Stimulated activated CD8-positive, alpha-beta memory T cell treated with anti-CD3 and anti-CD28 coated beads, Interleukin-7, amount 100 ng/mL, for 1 hour (primary cell): ENCODE measurements at places on chromosomes 3 and 15.
A peak's percentile ranks its signal among the peaks of the same experiment; 100 is the strongest.

DNA sequence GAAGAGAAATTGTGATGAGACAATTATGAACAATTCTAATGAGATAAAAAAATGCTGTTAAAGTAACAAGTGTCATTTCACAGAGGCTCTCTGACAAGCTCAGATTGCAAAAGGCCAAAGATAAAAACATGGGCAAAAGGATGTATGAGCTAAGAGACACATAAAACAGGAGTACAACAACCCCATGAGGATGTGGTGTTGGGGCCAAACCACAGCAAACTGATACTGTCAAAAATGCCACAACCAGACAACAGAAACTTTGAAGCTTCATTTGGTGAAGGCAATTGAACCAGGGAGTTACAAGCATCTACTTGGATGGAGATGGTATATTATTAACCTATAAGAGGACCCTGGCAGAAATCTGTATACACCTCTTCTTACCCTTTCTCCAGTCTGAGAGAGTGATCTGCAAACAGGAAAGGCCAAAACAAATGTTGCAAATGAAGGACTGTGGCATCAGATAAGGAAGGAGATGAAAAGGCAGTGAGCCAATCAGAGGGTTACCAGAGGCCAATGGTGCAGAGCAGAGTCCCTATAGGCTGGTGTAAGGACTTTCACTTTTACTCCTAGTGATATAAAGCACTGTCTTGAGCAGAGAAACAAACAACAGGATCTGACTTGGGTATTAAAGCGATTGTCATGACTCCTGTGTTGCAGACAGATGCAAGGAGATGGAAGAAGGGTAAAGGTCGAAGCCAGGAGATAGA, 659.0 kb downstream of the NTRK3 start:
- no peak for DNase-seq

DNA sequence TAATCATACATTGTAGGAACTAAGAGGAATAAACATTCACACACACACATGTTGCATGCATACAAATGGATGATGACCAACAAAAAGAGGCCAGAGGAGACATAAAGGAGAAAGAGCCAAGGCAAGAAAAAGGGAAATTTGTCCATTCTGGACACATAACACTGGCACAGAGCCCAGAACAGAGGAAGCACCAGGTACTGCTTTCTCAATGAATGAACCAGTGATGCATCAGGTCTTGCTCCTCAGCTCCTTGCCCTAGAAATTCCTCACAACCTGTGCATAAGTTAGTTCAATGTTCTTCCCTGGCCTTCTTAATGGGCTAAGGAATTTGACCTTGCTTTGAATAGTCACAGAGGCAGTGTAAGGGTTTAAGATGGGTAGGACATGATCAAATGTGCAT, 270.3 kb downstream of the ERC2 start:
- no peak for DNase-seq

- DNase-seq, result no peak
These were observed 190.0 kb downstream of the GABRB3 start for GRCh38 chr15:26582840-26583239.

- DNase-seq, result no peak
These were observed 23.2 kb downstream of the GPR176 start for GRCh38 chr15:39896846-39897245.

GRCh38 chr15:77500989-77501388, 80.3 kb downstream of the HMG20A start:
- DNase-seq, result no peak

GRCh38 chr3:49476563-49476962, 6.5 kb downstream of the DAG1 start:
- no peak for DNase-seq

GRCh38 chr3:165523801-165524200, 313.4 kb downstream of the BCHE start:
- DNase-seq, result no peak

GRCh38 chr3:23611737-23612295, 193.9 kb upstream of the UBE2E1 start:
- no peak for DNase-seq

GRCh38 chr3:126446791-126447190, 28.9 kb downstream of the ZXDC start:
- DNase-seq, result no peak

DNA sequence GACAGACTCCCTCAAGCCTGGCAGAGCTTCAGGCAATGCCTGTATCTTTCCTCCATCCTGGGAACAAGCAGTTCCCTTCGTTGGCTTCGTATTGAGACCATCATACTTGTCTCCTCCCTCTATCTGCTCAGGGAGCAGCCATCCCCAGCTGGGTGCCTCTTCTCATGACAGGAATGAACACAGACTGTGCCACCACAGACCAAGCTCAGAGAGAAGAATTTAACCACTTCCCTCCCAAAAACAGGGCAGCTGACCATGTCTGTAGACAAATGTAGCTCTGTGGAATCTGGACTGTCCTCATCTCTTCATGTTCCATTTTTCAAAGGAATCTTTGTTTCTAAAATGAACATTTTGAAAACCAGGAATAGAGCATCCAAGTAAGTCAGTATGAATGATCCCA, 245.4 kb downstream of the ERC2 start:
- DNase-seq, result no peak

GRCh38 chr3:49567406-49567805, 13.1 kb downstream of the BSN start:
- no peak for DNase-seq

DNA sequence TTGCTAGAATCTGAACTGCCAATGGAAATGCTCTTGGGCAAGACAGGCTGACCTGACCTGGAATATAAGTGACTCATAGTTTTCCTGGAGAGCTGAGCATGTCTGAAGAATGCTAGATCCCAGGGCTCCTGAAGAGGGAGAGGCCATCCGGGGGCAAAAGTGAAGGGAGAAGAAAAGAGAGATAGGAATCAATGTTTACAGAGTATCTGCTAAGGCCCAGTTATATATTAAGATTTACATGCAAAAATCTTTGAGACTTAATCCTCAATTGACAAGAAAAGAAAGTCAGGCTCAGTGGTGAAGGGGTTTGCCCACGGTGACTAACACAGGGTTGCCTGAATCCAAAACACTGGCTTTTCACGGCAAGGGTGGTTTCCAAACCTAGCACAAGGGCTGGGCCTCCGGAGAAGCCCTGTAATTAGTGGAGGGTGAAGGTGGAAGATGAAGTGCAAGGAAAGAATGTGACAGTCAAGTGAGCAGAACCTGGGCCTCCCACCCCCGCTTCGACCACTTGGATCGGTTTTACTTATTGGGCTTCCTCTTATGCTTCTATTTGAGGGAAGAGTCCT, 91.7 kb upstream of the FGF12 start:
- no peak for DNase-seq

GRCh38 chr15:90234096-90234988, at the start of gene GDPGP1:
TSS of gene GDPGP1 (plus strand) at chr15:90234209. CDS start at chr15:90240909, 6,700 bp downstream.
- peak; percentile 88 for DNase-seq

- DNase-seq, result no peak
These were observed 93.5 kb downstream of the ADAMTS17 start for GRCh38 chr15:100248236-100248635.

DNA sequence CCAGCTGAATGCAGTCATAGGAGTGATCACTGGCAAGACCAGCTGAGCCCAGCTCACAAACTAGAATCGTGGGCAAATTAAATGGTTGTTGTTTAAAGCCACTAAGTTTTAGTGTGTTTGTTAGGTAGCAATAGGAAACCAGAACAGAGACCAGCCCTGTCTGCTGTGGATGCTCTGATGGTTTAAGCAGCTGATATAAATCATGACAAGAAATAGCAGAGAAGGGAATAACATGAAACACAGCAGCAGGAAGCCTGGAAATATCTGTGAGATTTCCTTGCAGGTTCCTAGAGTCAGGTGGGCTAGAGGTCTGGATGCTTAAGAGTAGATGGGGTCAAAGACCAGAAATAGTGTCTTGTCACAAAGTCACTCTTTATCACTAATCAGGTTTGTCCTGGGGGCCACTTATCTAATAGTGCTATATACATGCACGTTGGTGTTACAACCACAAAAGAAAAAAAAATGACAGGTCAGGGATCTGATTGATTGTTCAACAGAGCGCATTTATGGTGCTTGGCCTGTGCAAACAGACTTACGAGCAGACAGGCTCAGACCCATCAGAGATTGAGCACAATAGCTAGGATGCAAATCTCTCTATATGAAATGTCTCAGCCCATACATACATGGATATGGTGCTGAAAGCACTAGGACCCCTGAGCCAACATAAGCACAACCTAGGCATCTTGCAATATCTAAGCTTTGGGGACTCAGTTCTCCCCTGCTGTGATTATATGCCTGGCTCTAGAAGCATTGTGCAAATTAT, 967.7 kb downstream of the AGBL1 start:
- no peak for DNase-seq

DNA sequence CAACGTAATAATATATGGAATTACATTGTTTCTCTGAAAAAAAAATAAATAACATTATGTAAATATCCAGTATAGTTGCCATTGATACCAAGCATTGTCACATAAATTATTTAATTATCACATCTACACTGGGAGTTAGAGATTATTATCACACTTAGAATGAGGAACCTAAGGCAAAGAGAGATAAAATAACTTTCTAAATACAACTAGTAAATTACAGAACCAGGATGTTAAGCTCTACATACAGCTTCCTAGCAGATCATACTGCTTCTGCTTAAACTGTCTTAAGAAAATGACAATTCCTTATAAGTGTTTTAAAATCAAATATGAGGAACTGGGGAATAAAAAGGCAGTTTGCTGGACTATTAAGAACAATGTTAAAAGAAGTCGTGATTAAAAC, 104.5 kb downstream of the NSUN3 start:
- DNase-seq, result no peak

GRCh38 chr3:47164007-47164881, at the start of gene SETD2:
TSS of gene SETD2 (minus strand) at chr3:47164113. CDS start at chr3:47163924, 189 bp downstream.
- DNase-seq, result peak; percentile 70

DNA sequence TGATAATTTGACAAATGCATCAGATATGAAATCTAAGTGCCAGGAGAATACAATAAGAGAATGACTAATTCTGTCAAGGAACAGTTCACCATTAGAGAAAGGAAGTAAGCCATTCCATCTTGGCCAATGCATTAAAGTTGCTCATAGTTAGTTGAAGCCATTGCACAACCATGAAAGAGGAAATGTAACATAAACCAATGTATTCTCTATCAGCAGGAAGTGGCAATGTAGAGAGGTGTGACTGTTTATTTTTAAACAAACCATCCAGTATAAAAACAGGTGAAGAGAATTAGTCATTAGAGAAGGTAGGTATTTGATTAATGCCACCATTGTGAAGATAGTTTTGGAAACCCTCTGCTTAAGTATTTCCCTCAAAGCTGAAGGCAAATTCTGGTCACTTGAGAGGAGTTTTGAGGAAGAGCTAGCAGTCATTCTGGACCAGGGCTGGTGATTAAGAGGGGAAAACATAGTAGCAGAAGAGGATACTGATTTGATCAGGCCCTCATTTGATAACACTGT, 10.7 kb upstream of the ANXA2 start:
- DNase-seq, result no peak

DNA sequence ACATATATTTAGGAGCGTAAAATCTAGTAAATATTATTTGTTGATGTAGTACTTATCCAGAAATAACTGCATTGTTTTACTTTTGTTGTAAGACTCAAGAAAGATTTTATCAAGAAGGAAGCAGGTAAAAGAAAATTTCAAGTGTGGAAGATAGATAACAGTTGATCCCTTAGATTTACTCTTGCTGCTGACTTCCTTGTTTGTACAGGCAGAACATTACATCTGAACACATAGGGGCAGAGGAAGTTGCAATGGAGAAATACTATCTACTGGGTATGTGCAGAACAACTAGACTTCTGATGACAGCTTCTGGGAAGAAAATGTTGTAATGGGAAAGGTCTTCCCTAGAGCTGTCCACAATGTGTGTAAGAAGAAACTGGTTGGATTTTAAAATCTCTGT, 350.6 kb downstream of the NLGN1 start:
- DNase-seq, result no peak

GRCh38 chr3:133607816-133608215, 34.3 kb downstream of the CDV3 start:
- no peak for DNase-seq

DNA sequence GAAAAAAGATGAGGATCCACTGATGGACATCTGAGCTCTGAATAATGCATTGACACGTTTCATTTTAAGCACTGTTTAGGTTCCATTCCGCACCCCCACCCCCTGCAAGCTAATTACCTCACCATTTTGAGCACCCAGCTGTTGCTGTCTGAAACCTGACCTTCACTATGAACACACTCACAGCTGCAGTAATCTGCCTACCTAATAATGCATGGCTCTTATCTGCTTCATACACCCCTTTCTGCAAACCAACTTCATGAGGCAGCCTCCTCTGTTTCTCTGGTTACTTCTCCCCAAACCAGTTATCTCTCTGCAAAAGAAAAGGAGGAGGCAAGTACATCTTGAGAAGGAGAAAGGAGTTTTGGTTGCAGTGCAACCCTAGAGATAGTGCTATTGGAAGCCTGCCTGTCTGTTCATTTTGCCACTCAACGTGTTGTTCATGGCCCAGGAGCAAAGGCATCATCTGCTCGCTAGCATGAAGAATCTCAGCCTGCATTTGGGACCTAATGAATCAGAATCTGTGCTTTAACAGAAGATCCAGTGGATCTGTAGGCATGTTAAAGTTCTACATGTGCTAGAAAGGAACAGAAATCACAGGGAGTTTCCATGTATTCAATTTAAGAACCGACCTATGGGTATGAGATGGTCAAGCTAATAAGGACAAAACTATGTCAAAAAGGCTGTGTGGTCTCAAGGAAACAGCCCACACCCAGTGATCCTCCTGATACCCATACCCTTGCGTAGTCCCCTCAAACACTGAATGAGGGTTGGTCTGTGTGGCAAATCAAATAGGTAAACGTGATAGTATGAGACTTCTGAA, 87.2 kb downstream of the MB21D2 start:
- no peak for DNase-seq

DNA sequence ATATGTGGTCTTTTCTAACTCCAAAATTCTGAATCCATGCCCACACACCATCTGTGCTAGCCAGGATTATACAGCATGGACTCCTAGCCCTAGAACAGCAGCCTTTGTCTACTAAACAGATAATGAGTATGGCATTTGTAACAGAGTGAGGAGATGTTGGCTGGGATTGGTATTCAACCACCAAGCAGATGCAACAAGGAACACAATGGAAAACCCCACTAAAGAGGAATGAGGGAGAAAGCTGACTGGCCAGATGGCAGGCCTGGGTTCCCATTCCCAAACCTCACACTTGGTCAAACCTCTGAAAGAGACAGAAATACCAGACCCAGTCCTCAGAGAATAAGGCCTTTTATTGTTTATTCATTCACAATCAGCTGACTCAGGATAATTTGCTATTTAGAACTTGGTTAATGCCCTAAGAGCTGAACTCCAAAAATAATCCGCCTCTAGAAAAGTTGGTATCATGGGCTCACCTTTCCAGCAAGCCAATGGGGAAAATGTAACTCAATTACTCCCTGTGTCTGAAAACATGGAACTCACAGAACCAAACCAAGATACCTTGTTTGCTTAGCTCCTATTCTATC, 145.6 kb downstream of the LRRC3B start:
- DNase-seq, result no peak

DNA sequence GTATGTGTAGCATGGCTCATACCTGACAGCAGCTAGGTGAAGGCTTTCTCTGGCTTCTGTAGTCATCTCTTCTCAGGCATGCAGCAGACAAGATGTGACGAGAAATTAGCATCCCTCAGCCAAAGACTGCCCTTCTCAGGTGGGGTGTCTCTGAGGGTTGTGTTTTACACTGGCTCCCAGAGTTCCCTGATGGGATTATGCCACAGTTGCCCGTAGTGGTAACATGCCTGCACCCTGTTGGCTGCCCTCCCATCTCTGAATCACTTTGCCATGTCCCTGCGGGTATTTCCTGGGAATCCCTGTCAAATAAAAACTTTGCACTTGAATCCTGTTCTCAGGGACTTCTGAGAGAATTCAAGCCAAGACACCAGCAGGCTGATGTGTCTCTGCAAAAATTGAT, 70.5 kb downstream of the LRTM1 start:
- DNase-seq, result no peak

- DNase-seq, result no peak
These were observed 23.3 kb upstream of the ERC2 start for GRCh38 chr3:56491566-56491965.
